CD4-positive, alpha-beta T cell treated with Interferon alpha-2 for 1 hour (primary cell): ENCODE measurements at places on chromosomes 7 and 10.

GRCh38 chr10:76112826-76113150 is 681.4 kb downstream of the LRMDA start:
- no peak for DNase-seq

DNA sequence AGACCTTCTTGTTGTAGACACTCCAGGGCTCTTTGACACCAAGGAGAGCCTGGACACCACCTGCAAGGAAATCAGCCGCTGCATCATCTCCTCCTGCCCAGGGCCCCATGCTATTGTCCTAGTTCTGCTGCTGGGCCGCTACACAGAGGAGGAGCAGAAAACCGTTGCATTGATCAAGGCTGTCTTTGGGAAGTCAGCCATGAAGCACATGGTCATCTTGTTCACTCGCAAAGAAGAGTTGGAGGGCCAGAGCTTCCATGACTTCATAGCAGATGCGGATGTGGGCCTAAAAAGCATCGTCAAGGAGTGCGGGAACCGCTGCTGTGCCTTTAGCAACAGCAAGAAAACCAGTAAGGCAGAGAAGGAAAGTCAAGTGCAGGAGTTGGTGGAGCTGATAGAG is 5.5 kb downstream of the GIMAP7 start:
- DNase-seq = peak; percentile 47

- DNase-seq = no peak
Measured at GRCh38 chr10:59879363-59879913, 26.9 kb downstream of the CCDC6 start.

DNA sequence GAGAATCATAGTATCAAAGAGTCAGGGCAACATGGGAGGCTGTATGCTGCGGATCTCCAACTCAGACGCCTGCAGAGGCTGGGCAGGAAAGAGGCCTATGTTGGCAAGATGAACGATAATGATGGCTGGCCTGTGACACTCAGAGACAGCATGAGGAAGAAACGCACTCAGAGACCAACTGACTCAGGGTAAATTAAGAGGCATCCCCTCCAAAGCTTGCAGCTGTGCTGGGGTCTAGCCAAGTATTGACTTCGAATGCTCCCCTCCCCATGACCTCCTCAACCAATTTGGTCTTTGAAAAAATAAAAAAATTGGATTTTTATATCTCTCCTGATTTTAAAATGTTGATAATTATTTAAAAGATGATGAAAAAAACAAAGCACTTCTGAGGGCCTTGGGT is 718.9 kb downstream of the GRID1 start:
- DNase-seq = no peak

- DNase-seq = no peak
Measured at GRCh38 chr10:50604049-50604640, 19.6 kb downstream of the SGMS1 start.

DNA sequence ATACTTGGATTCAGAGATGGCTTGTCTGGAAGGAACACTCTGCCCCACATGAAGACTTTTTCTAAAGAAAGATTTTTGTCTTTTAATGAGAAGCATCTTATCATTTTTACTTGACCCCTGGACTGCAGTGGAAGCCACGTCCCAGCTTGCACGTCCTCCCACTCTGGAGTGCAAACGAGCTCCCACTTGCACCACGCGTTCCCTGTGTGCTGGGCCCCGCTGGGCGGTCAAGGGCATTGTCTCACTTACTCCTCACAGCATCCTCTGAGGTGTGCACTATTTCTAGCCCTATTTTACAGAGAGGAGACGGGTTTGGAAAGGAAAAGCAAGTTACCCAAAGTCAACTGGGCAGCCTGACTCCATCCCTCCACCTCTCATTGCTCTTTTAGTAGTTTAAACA is 175.2 kb downstream of the HIBADH start:
- DNase-seq = no peak

DNA sequence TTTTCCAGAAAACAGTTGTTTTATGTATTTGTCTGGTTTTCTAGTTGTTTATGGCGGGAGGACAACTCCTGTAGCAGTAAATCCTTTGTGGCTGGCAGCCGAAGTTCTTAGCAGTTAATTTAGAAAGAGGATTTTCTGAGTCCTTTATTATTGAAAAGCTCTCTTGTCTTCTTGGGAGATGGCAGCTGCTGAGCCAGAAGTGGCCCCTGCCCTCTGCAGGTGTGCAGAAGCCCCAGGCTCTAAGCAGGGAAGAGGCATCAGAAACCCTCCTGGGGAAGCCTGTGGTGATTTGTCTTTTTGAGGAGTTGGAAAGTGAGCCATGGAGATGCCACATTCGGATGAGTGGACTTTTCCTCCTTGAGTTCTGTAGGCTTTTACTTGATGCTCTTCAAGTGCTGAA is 106.3 kb downstream of the GLRX3 start:
- no peak for DNase-seq

DNA sequence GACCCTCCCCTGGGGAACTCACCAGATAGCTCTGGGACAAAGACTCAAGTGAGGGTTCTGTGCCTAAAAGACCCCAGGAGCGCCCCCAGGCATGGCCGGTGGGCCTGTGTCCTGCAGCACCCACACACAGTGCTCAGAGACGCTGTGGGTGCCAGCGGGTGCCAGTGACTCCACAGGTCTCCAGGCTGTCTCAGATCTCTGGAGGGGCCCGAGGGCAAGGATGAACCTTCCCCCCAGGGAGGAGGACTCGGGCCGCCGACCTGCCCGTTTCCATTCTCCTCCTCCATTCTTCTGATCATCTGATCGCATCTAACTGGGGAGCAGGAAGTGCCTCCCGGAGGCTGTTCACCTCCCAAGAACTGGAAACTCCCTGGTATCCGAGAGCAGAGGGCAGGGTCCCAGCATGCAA is 980 bp downstream of the ADAM8 start:
- peak; percentile 66 for DNase-seq

DNA sequence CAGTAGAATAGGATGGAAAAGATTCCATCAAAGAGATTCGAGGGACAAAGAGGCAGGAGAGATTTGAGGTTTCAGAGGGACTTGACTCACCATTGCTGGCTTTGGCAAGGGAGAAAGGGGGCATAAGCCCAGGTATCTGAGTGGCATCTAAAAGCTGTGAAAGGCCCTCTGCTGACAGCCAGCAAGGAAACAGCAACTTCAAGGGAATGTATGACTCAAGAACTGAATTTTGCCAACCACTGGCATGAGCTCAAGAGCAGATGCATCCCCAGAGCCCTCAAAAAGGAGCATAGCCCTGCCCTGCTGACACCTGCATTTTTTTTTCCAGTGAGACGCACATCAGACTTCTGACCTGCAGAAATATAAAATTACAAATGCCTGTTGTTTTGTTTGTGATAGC is 19.6 kb upstream of the ADAM12 start:
- no peak for DNase-seq

DNA sequence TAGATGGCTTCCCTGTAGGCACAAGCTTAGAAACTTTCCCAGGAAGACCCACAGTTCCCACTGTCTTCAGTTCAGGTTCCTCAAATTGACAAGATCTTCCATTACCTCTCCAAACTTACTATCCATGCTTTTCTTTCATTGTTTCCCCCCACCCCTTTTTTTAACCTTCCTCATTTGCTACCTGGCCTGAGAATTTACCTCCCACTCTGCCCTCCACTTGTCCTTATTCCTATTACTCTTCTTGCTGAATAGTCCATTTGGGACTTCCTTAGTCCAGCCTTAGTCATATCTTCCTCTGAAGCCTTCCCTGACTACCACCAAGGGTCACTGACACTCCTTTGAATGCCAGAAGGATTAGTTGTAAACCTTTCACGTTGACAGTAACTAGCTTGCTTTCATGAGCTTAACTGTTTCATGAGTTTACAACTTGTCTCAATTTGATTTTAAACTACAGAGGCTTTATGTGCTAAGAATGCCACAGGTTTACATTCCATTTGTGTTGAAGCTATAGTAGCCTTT is 1.2 kb upstream of the CALU start:
- no peak for DNase-seq

GRCh38 chr10:55351431-55351830 is 550.4 kb upstream of the PCDH15 start:
- DNase-seq = no peak

DNA sequence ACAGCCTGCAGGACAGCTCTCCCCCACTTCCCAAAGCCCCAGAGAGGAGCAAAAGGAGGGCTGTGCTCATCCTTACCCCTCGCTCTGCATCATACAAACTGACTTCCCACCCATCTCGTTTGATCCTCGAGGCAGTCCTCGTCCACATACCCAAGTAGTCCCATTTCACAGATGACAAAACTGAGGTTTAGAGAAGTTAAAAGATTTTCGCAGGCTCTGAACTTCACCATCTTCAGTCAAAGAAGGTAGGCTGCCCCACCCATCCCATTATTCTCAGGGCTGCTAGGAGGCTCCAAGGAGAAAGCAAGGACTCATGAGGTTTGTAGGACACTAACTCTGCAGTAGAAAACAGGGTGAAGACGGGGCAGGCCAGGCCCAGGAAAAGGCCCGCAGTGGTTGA is 147.1 kb downstream of the SLIT1 start:
- no peak for DNase-seq

DNA sequence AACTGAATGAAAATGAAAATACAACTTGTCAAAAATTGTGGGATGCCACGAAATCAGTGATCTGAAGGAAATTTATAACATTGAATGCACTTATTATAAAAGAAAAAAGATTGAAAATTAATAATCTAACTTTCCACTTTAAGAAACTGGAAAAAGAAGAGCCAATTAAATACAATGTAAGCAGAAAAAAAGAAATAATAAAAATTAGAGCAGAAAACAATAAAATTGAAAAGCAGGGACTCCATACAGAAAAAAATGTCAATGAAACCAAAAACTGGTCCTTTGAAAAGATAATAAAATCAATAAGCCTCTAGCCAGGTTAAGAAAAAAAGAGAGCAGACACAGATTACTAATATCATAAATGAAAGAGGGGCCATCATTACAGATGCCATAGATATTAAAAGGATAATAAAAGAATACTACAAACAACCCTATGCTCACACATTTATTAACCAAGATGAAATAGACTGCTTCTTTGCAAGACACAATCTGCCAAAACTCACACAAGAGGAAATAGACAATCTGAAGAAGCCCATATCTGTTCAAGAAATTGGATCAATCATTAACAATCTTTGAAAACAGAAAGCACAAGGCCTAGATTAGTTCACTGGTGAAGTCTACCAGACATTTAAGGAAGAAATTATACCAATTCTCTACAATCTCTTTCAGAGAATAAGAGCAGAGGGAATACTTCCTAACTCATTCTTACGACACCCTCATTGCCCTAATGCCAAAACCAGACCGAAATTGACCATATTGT is 233.8 kb upstream of the NEBL start:
- no peak for DNase-seq

- no peak for DNase-seq
Measured at GRCh38 chr7:17467386-17467945, 169.0 kb downstream of the AHR start.

DNA sequence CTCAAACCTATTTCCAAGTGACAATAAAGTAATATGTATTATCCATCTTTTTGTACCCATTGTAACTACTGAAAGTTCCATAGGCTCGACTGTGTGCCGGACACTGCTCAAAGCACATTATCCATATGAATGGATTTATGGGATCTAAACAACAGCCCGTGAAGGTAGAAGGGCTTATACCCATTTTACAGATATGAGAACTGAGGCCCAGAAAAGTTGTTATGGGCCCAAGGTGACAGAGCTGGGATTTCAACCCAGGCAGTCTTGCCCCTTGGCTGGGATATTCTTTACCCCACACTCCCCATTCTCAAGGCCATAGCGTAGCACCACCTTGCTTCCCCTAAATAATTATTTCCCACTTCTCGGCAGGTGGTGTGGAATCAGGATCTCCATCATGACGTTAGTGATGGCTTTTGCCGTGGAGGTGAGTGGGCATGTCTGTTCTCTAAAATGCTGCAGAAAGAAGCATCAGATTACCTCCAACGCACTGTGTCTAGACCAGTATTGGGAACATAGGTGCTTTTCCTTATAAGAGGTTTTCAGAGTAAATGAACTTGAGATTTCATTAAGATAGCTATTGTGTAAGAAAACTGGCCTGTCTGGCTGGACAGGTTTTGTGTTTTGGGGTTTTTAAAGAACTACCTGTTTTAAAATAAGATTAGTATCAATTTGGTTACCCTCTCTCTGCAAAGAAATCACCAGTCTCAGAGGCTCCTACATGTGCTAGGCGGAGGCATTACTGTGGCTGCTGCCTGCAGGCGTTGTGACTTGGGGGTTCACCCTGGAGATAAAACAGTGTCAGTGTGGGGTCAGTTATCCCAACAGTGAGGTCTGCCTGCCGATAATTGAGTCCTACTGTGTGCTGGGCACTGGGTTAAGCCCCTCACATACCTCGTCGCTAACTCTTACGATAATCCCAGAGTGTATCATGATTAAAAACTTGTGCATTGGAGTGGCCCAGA is 85.1 kb upstream of the SDK1 start:
- DNase-seq = no peak

- DNase-seq = no peak
Measured at GRCh38 chr7:135317676-135318325, 84.2 kb downstream of the STRA8 start.

DNA sequence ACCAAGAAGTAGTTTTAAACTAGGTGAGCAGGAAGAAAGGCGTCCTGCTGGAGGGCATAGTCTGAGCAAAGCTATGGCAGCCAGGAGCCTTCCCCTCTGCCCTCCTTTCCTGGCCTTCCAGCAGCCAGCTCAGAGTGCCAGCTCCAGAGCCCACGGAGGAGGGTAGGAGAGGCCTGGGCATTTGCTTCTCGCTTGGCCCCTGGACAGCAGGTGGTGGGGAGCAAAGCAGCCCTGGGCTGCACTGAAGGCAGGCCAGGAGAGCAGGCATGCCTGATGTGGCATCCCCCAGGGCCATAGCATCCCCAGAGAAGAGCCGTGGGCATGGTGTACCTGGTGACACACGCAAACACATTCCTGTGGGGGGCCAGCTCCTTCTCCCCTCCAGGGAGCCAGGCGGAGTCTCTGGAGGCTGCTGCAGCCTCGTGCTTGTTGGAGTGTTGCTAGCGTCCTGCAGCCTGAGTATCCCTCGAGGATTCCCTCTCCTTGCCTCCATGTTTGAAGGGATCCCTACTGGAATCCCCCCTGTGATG is 43.9 kb downstream of the CDH23 start:
- no peak for DNase-seq

- peak; percentile 11 for DNase-seq
Measured at GRCh38 chr10:92239600-92240288, 51.1 kb downstream of the CPEB3 start.

DNA sequence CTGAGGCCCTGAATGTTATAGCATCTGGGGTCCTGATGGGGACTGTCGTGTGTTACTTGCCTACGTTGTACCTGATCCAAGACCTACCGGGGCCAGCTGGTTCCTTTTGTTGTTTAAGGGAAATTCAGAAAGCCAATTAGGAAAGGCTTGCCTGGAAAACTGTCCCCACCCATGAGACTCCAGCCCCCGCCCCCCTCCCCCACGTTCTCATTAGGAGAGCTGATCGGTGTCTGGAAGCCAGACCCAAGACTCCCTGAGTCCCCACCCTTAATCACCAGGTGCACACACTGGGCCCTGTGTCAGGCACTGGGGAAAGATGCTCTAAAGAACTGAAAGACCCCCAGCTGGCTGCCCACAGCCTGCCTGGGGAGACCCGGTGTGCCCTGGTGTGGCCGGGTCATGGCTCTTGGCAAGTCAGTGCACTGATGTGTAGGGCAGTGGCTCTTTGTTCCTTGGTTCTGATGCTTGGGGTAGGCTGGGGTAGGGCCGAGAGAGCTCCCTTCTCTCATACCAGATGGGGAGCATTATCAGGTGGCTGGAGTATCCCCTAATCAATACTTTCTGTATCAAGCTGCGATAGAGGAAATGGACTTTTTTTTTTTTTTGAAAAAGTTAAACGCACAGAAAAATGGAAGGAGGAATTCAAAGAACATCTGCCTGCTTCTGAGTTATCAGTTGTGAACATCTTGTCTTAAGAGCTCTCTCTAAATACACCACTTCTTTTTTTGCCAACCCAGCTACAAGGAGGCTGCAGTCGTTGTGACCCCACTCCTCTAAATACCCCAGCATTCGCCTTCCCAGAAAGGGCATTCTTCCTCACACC is 16.9 kb downstream of the TSPAN15 start:
- no peak for DNase-seq
